Tongue (tissue), 3 donors: ENCODE measurements at places on chromosomes 12 and 14. TPM values are rescaled to one million over a fixed set of nuclear protein-coding genes. Genes with fewer than 3 reads are reported as not detected.

DNA sequence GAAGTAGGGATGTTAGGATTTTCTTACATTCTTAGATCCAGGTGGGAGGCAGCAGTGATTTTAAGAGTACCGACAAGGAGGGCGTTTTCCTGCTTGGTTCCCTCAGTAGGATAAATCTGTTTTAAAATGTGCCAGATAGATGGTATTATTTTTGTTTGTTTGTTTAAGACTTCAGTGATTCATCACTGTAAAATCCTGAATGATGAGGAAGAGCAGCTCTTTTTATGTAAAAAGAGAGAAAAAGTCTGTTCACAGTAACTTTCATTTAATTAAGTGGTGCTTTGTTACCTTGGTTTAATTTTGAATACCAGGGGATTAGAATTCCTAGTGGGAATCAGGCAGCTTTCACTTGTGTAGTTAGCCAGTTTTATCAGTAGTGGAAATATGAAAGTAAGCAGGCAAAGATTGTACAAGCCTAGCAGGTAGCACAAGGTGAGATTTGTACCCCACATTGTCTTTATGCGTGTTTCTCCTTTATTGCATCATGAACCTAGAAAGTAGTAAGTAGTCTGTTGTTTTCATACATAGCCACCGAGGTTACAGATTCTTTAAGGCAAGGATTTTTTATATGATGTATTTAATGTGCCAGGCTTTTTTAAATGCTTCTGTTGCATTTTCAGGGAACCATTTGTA, 349.6 kb downstream of the CCDC91 start:
- no peak for DNase-seq

Gene MDM1
- total RNA-seq, result 21.2 TPM

- peak; percentile 31 for DNase-seq
Measured at GRCh38 chr14:50397390-50398188, 908 bp upstream of the CDKL1 start.

DNA sequence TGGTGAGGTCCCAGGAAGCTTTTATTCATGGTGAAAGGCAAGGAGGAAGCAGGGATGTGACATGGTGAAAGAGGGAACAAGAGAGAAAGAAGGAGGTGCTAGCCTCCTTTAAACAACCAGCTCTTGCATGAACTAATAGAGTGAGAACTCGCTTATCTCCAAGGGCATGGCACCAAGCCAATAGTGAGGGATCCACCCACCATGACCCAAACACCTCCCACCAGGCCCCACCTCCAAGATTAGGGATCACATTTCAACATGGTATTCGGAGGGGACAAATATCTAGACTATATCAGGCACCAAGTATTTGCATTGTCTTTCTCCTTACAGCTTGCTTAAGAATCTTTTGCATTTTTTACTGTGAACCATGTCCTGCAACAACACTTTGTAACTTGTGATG, 91.9 kb upstream of the DHRS4 start:
- peak; percentile 29 for DNase-seq

DNA sequence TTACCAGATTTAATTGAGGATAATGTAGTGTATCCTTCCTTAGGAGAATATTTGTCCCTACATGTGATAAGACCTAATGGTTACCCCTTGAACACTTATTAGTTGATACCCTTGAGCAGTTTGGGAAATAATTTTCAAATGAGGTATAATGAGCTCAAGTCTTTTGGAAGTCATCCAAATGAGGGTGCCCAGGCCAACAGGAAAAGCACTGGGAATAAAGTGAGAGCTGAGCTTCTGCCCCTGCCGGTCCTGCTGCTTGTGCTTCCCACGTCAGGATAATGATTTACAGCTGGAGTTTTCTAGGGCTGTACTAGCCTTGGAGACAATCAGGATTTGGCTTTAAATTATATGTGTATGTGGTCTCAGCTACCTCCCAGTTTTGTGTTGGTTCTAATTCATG, 178.8 kb upstream of the FRMD6 start:
- no peak for DNase-seq

- DNase-seq, result no peak
Measured at GRCh38 chr14:22337521-22337920, 251.5 kb downstream of the DAD1 start.

Gene HOXC13
- not detected for total RNA-seq

Gene DPPA3
- not detected for total RNA-seq

Gene FOXG1
- total RNA-seq, result 0.10 TPM

- no peak for DNase-seq
Measured at GRCh38 chr12:62530596-62530995, 64.0 kb downstream of the MON2 start.

DNA sequence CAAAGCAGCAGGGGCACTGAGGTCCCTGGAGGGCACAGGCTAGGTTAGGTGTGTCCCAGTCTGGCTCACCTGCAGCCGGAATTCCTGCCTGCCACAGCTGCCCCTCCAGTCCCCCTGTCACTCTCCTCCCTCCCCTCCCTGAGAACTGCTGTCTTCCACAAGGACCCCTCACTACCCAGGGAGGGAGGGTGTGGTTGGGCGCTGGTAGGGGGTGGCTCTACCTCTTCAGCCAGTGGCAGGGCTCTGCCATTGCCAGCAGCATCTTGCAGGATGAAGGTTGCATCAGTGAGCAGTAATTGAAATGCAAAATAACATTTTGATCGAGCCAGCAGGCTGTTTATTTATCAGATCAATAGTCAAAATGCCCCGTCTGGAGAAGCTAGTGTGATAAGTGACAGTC, 45.7 kb downstream of the ESRRB start:
- DNase-seq, result no peak

GRCh38 chr14:38874721-38875120, 228.3 kb downstream of the SEC23A start:
- no peak for DNase-seq

- DNase-seq, result no peak
Measured at GRCh38 chr12:47378907-47379306, 299.1 kb upstream of the AMIGO2 start.

Gene IL26
- total RNA-seq, result not detected

DNA sequence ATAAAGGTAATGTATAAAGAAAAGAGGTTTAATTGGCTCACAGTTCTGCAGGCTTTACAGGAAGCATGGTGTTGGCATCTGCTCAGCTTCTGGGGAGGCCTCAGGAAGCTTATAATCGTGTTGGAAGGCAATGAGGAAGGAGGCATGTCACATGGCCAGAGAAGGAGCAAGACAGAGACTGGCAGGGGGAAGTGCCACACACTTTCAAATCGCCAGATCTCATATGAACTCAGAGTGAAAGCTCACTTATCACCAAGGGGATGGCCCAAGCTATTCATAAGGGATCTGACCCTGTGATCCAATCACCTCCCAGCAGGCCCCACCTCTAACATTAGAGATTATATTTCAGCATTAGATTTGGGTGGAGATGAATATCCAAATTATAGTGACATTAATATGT, 26.3 kb downstream of the LDHB start:
- no peak for DNase-seq

DNA sequence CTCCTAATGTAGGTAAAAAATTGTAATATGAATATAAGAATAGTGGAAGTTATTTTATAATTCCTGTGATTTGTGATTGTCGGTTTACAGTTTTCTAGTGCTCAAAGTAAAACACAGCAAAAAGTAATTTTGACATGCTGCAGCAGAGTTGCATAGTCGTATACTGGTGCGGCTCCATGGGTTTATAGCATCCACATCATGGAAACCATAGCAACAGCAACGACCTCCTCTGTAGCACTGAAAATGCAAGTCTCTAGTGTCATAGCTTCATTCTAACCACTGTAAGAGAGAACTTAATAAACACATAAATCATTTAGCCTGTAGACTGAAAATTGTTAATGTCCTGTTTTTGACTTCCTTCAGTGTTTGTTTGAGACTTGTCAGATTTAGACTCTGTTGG, 574.3 kb downstream of the KCNH5 start:
- no peak for DNase-seq

Gene BATF
- not detected for total RNA-seq

Gene SLCO1C1
- total RNA-seq, result 4.0 TPM

Gene NR4A1
- 65.6 TPM for total RNA-seq

DNA sequence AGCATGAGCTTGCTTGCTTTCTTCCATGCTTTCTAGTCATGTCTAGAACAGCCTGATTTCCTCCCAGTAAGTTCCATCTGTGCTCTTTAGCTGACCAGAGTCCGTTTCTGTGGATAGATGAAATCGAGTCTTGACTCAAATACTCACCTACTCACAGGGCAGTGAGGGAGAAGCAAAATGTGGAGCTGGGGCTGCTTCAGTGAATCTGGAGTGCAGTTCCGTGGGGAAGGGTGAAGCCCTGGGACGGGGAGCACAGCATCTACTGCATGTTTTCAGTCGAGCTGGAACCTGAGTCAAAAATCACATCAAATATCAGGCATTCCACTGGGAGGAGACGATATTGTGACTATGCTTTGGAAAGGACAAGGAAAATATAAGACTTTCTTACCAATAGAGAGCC, 70.3 kb upstream of the PRMT8 start:
- no peak for DNase-seq

DNA sequence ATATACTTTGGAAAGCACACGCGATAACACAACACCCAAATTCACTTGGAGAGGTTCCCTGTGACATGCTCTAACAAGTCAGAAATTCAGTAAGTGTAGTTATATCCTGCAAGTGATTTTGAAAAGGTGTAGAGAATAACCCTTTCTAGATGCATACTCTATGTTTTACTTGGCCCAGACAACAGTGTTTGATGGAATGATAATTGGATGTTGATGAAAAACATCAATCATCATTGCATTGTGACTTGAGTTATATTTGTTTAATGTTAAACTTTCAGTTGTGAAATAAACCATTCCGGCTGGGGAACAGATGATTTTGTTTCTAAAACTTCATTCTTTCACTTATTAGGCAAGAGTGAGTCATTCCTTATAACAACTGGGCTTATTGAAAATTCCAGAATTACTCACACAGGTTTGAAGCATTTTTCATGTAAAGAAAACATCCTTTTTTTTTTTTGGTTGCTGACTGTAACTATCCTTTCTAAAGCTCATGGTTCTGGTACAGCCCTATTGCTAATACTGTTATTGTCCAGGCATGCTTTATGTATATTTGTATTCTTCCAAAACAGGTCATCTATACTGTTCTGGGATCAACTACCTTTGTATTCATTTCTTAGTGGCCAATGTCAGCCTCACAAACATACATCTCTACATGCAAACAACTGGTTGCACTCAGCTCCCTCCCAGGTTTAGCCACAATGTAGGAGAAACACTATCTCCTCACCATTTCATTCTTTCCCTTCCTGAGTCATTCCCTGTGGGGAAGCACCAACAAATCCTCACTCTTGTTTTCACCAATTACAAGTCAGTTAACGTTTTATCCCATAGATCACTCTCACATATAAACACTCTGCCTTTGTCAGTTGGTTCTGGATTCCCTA, 121.2 kb upstream of the LRIG3 start:
- peak; percentile 86 for DNase-seq

Gene ADSS1
- 98.8 TPM for total RNA-seq

Gene CATSPERB
- 5.7 TPM for total RNA-seq

DNA sequence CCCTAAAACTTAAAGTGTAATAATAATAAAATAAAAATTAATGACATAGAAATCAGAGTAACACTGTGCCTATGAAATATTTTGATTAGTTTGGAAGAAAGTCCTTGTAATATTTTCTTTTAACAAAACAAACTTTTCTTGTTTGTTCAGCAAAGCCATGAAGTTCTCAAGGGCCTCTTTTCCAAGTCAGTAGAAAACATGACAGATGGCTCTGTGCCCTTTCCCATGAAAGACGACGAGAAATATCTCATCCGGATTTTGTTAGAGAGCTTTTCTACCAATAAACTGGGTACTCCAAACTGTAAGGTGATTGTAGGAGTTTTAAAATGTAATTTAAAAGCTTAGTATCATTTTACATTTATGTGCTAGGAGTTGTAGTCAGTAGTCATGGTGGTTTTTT, 54.5 kb upstream of the ASPG start:
- DNase-seq, result no peak

GRCh38 chr12:41443690-41444089, 255.6 kb downstream of the PDZRN4 start:
- no peak for DNase-seq

Gene TMEM132C
- total RNA-seq, result 8.7 TPM

GRCh38 chr14:30227876-30228275, 300.2 kb upstream of the PRKD1 start:
- DNase-seq, result no peak

Gene CLEC1A
- total RNA-seq, result 2.7 TPM

GRCh38 chr14:67644428-67644827, 24.7 kb downstream of the ARG2 start:
- peak; percentile 48 for DNase-seq

GRCh38 chr12:106585521-106586277, 2.9 kb downstream of the RFX4 start:
- DNase-seq, result peak; percentile 20

GRCh38 chr14:57869617-57870016, 3.7 kb upstream of the SLC35F4 start:
- no peak for DNase-seq

DNA sequence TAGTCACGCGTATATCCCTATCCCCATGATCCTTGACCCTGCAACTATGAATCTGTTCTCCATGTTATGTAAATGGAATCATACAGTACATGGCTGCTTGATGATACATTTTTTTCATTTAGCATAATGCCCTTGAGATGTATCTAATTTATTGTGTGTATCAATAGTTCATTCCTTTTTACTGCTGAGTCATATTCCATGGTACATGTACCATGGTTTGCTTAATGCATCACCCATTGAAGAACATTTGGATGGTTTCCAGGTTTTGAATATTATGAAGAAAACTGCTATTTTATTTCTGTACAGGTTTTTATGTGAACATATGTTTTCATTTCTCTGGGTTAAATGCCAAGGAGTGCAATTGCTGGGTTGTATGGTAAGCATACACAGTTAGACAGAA, 4.0 kb upstream of the RNASE10 start:
- no peak for DNase-seq

- DNase-seq, result no peak
Measured at GRCh38 chr14:24278424-24278823, 7.0 kb upstream of the RABGGTA start.

Gene PMEL
- total RNA-seq, result 2.1 TPM

Gene NOVA1
- total RNA-seq, result 15.5 TPM

GRCh38 chr12:128131955-128132354, 135.0 kb upstream of the TMEM132C start:
- no peak for DNase-seq

DNA sequence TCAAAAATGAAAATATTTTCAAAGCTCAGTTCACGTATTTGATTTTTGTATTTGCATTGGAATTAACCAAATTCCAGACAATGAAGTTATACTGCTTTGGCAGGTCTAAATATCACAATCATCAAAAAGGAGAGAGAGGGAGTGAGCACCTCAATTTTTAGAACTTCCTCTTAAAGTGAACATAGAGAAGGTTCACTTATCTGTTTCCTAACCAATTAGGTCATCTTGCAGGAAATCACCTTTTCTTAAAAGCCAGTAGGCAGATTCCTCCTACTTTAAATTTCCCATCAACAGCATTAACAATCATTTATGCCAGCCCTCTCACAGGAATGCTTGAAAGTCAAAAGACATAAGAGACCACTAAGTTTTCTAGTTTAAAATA, 388.7 kb downstream of the ZFP36L1 start:
- DNase-seq, result no peak

GRCh38 chr12:2333491-2334195, 280.9 kb downstream of the CACNA1C start:
- no peak for DNase-seq

Gene OLR1
- 1.2 TPM for total RNA-seq

GRCh38 chr12:48681710-48682532, at the start of gene KANSL2:
Gene KANSL2 (minus strand): TSS chr12:48682238. CDS start chr12:48681632, 606 bp downstream.
- DNase-seq, result peak; percentile 99

Gene SIX1
- 42.4 TPM for total RNA-seq

GRCh38 chr14:79840103-79840502, 371.2 kb downstream of the DIO2 start:
- no peak for DNase-seq

- no peak for DNase-seq
Measured at GRCh38 chr14:63510538-63510937, 32.6 kb downstream of the PPP2R5E start.

- no peak for DNase-seq
Measured at GRCh38 chr14:100296106-100296651, 10.1 kb downstream of the SLC25A29 start.

Gene FBXL14
- total RNA-seq, result 7.8 TPM
